ENCODE measurements at places on chromosomes 1 and 21.

GRCh38 chr1:70656361-70656760 lies 245.3 kb downstream of the CTH start:
- peak; percentile 50 for DNase-seq

- no peak for DNase-seq
Measured at GRCh38 chr1:77292551-77292950, 10.7 kb downstream of the AK5 start.

- no peak for DNase-seq
Measured at GRCh38 chr1:26478159-26478558, 5.9 kb downstream of the HMGN2 start.

DNA sequence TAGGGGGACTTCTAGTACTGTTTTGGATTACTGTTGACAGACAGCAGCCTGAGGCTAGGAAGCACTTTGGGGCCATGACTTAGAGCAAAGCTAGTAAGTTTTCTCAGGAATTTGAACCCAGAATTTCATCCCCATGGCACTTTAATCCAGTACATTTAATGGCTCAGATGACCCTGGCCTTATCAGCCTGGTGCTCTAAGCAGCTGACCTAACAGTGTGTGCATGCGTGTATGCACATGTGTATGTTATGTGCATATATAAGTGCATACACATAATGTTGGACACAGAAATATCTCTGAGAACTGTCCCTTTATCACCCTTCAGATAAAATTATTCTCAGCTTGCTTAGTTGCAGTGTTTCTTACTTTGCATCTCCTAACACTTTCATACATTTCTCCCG lies 115.0 kb downstream of the CLIC6 start:
- DNase-seq: no peak

DNA sequence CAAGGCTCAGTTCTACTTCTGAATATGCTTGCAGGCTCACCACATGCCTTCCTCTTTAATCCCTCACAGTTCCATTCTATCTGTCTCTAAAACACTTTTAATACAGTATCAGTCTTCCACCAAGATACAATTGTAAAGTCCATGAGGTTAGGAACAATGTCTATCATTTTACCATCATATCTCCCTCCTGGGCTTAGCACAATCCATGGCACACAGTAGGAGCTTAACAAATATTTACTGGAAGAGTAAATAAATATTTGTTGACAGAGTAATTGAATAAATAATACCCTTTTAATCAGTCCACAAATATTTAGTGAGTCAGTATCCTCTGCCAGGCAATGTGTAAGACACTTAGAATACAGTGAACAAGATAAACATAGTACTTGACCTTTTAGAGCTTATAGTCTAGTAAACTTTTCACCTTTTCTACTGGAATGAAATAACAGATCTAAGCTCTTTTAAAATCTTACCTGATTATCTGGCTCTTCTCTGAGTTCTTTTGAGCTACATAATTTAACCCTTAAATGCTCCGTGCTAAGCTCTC lies 12.7 kb upstream of the GADD45A start:
- no peak for DNase-seq

DNA sequence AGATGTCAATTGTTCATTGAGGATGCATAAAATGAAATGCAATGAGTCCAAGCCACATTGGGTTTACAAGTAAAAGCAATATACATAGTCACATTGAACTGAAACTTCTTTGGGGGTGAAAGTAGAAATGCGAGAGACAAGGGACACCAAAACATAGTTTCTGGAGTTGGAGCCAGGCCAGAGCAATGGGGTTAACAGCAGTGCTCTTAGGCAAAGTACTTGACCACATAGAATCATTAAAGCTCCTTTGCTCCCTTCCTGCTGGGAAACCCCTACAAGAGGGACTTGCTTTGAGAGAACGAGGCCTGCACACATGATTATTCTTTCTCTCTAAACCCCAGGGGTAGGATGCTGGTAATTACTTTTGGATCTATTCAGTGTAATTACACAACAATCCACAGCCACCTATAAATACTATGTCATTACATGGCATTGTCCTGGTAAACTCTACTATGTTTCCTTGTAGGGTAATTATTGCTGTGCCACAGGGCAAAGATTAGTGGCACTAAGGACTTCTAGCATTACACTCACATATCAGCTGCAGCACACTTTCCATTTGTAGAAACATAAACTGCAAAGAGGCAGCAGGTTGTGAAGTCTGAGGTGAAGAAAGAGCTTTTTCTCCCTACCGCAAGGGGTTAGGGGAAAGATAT lies 421.6 kb upstream of the PBX1 start:
- no peak for DNase-seq

- no peak for DNase-seq
Measured at GRCh38 chr1:192709544-192709943, 73.6 kb downstream of the RGS13 start.

GRCh38 chr1:35573198-35574124 lies at the start of gene TFAP2E:
TFAP2E (plus strand) TSS chr1:35573314; CDS start chr1:35573578, 264 bp downstream.
- no peak for DNase-seq

- DNase-seq: no peak
Measured at GRCh38 chr1:87840767-87841166, 512.1 kb downstream of the LMO4 start.

- peak; percentile 96 for DNase-seq
Measured at GRCh38 chr21:29217818-29218291, 80.9 kb upstream of the BACH1 start.

- no peak for DNase-seq
Measured at GRCh38 chr1:51439053-51439452, 80.0 kb downstream of the EPS15 start.

DNA sequence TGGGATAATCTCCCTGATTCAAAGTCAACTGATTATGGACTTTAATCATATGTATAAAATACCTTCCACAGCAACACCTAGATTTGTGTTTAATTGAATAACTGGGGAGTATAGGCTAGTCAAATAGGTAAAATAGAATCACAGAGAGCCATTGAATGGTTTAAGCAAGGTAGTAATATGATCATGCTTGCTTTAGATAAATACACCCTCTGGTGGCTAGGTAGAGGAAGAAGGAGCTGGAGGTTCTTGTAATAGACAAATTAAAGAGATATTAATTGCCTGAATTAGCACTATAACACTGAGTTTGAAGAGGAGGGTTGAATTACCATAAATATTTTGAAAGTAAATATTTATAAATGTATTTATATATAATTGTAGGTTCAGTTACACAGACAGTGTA lies 40.3 kb downstream of the DIRAS3 start:
- DNase-seq: peak; percentile 28

GRCh38 chr1:32933742-32934322 lies 30.8 kb downstream of the RNF19B start:
- peak; percentile 23 for DNase-seq

- DNase-seq: peak; percentile 14
Measured at GRCh38 chr1:15051882-15052528, 101.5 kb upstream of the TMEM51 start.

GRCh38 chr1:101265684-101266083 lies 28.9 kb downstream of the S1PR1 start:
- DNase-seq: no peak

DNA sequence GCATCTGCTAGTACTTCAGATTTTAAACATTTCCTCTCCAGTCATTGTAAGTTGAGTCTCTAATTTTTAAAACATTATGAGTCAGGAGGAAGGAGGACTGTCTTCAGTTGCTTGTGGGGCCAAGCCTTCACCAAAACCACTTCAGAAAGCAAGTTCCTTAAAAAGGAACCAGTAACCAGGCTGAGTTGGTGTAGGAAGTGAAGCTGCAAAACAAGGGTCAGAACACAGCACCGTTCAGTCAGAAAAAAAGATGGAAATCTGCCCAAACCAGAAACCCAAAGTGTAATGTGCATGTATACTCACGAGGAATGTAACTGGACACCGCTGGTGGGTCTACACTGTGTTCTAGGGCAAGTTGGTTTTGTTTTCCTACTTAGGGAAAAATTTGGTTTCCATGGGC lies 402.1 kb downstream of the SETD4 start:
- DNase-seq: peak; percentile 82

DNA sequence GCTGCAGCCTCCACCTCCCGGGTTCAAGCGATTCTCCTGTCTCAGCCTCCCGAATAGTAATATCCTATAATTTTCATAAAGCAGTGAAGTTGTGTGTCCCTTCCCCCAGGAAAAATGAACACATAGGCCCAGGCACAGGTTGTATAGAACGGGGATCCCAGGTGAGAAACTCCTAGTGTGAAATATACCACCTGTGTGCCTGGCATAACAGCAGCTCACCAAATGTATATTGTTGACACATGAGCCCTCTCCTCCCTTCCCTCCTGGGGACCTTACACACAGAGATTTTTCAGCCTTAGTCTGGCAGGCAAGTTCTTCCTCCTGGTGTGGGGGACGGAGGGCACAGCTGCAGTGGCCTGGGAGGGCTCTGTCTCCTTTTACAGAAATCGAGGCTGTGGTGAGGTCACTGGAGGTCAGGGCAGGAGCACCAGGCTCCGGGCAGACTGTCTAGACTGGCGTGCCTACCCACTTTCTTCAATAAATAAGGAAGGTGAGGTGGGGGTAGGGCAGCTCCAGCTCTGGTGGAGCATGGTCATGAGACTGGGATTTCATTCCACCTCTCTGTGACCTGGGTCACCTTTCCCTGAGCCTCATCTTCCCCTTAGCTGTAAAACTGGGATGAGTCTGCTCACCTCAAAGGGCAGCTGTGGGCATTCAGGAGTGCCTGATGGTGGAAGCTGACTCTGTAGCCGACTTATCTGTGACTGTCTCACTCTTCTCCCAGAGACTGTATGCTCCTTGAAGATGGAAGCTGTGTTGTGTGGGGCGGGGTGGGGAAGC lies 14.3 kb downstream of the RCC1 start:
- no peak for DNase-seq

DNA sequence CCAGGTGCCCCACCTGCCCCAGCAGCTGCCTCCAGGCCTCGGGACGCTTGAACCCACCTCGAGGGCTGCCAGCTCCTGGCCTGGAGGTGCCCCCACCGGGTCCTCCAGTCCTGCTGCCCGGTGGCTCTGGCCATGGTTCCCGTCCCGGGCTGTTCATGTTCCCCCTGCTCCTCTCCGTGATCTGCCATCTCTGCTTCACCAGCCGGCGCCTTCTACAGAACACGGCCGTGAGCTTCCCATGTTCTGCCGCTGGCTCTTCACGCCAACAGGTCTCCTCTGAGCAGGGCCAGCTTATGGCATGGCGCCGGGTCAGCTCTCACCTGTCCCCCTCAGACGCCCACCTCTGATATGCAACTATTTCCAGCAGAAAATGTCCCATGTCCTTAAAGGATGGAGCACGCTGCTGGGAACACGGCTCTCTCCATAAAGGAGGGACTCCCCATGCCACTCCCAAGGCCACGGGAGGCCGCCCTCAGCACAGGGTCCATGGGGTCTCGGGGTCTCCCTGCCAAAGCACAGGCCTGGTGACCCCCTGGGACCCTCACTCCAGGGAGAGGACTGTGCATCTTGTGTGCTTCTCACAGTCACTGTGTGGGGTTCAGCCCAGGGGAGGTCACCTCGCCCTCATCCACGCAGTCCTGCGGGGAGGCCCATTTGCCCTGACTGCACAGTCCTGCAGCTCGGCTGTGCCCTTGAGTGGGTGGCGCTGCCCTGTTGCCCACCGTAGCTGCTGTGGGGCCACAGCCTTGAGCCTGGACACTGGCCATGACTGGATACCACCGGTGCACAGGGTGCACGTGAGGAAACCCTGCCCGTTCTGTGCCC lies 36.7 kb downstream of the COL18A1 start:
- no peak for DNase-seq

GRCh38 chr1:109425391-109426280 lies 612 bp downstream of the PSMA5 start:
- DNase-seq: peak; percentile 42

DNA sequence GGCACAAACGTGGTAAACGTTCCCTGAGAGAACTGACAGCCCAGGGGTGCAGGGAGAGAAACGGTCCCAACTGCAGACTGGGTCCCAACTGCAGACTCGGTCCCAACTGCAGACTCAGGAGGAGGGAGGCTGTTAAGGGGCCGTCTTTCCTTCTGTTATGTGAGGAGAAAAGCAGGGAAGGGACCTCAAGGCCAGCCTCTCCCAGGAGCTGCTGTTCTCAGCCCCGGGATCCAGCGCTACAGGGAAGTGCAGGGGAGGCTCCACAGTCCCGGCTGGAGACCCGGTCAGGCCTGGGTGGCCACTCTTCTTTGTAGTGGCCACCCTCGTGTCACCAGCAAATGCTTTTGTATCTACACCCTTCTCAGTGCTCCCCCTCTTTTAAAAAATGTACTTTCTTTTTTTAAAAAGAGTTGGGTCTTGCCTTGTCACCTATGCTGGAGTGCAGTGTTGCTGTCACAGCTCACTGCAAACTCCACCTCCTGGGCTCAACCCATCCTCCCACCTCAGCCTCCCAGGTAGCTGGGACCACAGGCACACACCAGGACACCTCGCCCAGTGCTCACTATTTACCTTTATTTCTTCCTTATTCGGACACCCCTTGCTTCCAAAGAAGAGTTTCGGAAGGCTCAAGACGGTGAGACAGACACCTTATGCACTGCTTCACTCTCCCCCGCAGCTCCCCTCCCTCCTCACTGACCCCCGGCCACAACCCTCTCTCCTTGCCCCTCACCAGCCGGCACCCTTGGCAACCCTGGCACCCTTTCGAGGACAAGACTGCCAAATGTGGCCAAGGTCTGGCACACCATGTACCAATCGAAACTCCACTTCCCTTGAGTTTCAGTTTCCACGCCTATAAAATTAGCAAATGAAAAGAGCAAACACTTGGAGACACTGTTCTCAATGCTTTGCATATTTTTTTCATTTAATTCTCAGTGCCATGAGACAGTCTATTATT lies 21.8 kb downstream of the CAPN2 start:
- no peak for DNase-seq

DNA sequence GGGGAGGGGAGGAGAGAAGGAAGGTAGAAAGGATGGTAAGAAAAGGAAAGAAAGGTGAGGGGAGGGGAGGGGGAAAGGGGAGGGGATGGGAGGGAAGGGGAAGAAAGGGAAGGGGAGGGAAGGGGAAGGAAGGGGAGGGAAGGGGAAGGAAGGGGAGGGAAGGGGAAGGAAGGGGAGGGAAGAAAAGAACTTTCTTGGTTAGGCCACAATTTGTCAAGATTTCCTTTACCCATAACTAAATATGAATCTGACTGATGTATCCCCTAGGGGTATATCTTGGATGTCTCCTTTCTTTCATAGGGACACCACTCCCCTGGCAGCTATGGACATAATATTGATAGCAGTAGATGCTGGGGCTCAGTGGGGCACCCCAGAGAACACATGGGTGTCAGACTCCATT lies 54.4 kb upstream of the PRELP start:
- DNase-seq: no peak

- DNase-seq: peak; percentile 47
Measured at GRCh38 chr1:205077158-205077933, 6.9 kb downstream of the TMEM81 start.

- DNase-seq: no peak
Measured at GRCh38 chr1:18541046-18541795, 60.5 kb downstream of the KLHDC7A start.

DNA sequence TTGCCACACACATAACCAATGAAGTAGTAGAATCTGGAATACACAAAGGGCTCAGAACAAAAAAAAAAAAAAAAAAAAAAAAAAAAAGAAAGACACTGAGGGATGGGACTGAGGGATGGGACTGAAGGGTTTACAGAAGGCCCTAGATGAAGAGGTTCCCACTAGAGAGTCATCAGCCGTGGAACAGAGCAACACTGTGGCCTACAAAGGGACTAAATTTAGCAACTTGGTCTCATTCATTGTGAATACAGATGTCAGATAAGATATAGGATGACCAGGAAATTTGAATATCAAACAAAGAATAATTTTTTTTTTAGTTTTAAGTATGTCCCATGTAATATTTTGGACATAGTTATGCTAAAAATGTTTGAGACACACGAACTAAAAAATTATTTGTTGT lies 62.1 kb downstream of the GLUL start:
- no peak for DNase-seq

All from AG10803 (cell line).